ENCODE measurements at places on chromosomes 6 and 20.

- no peak for DNase-seq
Observed at GRCh38 chr6:87742106-87742505, 40.1 kb upstream of the AKIRIN2 start.

DNA sequence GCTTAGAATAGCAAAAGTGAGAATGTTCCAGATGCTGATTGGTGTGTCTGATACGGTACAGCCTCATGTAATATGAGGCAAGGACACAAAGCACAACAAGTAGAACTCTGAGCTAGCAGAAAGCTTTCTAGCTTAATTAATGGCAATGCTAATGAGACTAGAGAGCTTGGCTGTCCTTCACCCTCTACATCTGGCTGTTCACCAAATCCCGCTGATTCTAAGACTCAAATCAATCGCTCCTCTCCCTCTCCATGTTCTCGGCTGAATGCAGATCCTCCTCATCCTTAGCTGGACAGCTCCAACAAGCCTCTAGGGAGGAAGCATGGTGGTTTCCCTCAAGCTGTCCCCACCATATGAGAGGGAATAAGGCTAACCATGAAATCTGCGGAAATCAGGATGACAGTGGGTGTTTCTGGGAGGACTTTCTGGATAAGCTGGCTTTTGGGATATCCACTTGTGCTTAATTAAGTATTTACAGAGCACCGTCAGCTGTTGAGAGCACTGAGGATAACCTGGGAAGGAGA is 128.9 kb downstream of the FOXC1 start:
- no peak for DNase-seq

- DNase-seq = no peak
Observed at GRCh38 chr6:48037946-48038345, 73.1 kb downstream of the PTCHD4 start.

DNA sequence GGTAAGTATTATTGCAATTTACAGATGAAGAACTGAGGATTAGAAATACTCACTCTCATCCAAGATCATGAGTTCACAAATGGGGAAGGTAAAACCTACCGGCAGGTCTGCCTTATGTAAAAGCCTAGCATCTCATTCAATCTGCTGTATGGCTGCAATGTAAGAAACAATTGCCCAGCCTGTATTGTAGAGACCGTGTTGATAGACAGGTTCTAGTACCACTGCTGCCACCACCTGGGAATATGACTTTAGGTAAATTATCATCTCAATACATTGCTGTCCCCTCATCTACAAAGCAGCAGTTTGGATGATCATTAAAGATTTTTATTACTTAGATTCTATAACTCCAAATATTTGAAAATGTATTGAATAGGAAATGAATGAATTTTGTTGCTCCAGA is 23.3 kb upstream of the ARHGAP18 start:
- DNase-seq = no peak

DNA sequence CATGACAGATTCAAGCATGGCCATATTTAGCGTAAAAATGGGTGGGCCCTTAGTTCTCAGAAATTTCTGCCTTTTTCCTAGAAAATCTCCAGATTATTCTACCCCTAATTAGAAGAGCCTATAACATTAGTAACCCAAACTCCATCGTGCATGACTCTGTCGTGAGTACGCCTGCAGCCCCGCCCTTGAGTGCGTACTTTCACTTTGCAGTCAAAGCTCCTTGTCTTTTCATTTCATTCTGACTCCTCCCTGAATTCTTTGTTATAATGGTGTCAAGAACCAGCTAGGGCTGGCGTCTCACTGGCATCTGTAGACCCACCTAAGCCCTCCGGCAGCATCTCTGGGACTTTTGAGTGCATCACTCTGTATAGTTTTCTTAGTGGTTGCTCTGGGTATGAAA is 61.7 kb upstream of the NOX3 start:
- DNase-seq = no peak

GRCh38 chr20:10501402-10501801 is 66.3 kb downstream of the SLX4IP start:
- DNase-seq = no peak

- DNase-seq = no peak
Observed at GRCh38 chr20:10788877-10789276, 115.1 kb upstream of the JAG1 start.

GRCh38 chr6:36616893-36617521 is 22.8 kb downstream of the SRSF3 start:
- DNase-seq = peak; percentile 23

GRCh38 chr20:8647961-8648441 is 420.9 kb upstream of the PLCB4 start:
- DNase-seq = no peak

GRCh38 chr20:48970681-48971365 is 49.3 kb downstream of the ARFGEF2 start:
- DNase-seq = no peak

DNA sequence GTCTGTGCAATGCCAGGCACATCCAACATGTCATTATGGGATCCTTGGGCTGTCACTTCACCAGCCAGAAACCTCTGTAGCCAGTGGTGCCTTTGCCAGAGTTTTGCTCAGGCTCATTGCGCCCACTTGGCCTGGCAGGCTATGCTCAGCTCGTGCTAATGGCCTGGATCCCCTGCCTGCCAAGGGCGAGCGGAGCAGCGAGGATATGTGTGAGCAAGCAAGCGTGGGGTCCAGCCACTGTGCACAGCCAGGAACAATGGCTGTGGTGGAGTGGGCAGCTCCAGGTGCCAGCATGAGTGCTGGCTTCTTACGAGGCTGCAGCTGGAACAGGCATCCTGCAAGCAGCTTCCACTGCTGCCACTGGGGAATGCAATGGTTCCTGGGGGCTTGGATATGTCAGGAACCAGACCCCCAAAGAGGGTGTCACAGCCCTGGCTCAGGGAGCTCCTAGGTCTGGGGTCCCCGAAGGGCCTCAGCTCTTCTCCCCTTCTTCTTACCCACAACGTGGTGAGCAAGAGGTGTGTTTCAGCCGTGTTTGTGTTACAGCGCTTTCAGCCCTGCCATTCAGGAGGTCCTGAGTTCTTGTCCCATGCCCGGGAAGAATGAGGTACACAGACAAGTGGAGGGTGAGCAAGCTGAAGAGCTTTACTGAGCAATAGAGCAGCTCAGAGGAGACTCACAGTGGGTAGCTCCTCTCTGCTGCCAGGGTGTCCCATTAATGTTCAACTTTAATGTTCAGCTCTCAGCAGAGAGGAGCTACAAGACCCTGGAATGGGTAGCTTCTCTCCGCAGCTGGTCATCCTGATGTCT is 22.3 kb upstream of the TOP1 start:
- DNase-seq = no peak

DNA sequence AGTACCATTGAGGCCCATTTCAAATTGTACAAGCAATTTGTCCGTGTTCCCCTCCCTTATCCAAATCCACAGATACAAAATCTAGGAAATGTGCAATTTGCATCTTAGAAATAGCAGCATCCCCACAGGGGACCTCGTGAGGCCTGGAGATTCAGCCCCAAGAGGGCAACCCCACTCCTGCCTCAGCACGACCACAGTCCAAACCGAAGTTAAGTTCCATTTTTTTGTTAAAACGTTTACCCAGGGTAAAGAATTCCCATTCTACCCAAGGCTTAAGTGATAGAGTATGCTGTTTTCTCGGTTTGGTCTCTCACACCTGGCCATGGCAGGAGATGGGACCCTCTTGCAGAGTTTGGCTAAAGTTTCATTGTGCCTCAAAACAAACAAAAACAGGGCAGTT is 41.2 kb downstream of the PLCG1 start:
- DNase-seq = no peak

GRCh38 chr6:47734831-47735481 is 36.6 kb downstream of the ADGRF4 start:
- DNase-seq = no peak

DNA sequence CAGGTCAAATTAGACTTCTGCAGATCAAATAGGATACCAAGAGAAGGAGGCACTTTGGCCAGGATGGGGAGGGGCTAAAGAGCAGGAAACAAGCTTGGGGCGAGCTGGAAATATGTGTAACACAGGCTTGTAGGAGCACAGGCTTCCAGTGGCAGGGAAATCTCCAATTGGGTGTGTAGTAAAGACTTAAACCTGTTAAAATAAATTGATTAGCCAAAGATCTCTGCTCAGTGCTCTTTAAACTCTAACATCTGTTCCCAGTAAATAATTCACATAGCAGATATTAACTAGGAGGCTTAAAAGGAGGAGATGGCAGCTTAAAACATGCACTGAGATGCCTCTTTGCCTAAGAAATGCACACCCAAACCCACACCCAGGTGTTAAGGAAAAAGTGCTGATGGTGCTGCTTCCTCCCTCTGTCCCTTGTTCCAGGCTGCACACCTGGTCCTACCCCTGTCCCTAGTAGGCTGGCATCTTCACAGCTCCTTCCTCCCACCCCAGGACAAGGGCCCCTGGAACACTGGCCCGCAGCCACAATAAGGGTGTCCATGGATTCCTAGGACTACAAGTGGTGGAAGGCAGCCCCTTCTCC is 93.5 kb upstream of the MLN start:
- no peak for DNase-seq

GRCh38 chr6:30888816-30889495 is 4.6 kb downstream of the DDR1 start:
- no peak for DNase-seq

GRCh38 chr6:61867635-61868034 is 418.4 kb downstream of the KHDRBS2 start:
- DNase-seq = no peak

DNA sequence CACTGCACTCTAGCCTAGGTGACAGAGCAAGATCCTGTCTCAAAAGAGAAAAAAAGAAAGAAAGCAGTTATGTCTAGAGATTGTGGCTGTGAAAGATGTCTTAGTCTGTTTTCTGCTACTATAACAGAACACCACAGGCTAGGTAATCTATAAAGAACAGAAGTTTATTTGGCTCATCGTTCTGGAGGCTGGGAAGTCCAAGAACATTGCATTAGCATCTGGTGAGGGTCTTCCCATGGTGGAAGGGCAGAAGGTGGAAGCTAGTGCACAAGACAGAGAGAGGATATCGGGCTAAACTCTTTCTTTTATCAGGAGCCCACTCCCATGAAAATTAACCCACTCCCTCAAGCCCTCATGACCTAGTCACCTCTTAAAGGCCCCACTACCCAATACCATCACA is 16.2 kb upstream of the RALY start:
- DNase-seq = no peak

GRCh38 chr20:32350421-32350820 is 7.7 kb upstream of the ASXL1 start:
- no peak for DNase-seq

DNA sequence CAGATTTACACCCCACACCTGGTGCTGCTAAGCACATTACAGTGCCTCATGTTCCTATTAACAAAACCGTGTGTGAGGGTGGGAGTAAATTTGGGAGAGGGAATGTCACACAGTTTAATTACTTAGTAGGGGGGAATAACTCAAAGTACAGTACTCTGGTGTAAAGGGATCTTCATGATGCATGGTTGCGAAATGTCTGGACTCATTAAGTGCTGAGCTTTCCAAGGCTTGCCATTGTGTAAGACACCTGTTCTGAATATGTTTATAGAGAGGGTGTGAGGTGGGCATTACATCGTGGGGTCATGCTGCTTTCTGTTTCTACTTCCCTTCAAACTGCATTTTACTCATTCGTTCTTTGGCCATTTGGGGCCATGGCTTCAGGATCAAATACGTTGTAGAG is 181.2 kb downstream of the ADGRG6 start:
- no peak for DNase-seq

DNA sequence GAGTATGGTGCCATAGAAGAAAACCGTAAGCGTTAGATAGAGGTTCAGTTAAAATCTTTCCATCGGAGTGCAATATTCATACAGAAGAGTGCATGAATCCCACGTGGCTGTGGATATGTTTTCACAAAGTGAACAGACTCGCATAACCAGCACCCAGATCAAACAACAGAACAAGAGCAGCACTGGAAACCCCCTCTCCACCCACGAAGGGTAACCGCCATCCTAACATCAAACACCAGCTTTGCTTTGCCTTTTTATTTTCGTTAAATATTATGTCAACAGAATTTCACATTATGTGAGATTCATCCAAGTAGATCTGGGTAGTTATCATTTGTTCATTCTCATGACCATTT is 4.7 kb downstream of the GTSF1L start:
- no peak for DNase-seq

- DNase-seq = no peak
Observed at GRCh38 chr20:23336476-23336875, 14.1 kb upstream of the NXT1 start.

DNA sequence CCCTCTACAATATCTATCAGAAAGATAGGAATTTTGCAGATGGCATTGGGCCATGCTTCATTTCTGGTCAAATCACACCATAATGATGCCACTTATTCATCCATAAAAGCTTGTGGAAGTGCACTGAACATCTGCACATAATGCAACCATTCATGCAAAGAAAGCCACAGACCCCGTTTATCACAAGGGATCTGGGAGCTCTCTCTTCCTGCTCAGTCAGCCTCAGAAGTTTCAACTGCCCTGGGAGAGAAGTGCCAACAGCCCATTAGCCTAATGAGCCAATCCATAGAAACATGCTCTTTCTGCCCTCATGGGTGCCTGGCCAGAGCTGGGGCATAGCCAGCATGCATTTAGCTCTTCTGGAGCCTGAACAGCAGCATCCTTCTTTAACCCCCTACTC is 85.8 kb downstream of the SLC35F1 start:
- DNase-seq = no peak

DNA sequence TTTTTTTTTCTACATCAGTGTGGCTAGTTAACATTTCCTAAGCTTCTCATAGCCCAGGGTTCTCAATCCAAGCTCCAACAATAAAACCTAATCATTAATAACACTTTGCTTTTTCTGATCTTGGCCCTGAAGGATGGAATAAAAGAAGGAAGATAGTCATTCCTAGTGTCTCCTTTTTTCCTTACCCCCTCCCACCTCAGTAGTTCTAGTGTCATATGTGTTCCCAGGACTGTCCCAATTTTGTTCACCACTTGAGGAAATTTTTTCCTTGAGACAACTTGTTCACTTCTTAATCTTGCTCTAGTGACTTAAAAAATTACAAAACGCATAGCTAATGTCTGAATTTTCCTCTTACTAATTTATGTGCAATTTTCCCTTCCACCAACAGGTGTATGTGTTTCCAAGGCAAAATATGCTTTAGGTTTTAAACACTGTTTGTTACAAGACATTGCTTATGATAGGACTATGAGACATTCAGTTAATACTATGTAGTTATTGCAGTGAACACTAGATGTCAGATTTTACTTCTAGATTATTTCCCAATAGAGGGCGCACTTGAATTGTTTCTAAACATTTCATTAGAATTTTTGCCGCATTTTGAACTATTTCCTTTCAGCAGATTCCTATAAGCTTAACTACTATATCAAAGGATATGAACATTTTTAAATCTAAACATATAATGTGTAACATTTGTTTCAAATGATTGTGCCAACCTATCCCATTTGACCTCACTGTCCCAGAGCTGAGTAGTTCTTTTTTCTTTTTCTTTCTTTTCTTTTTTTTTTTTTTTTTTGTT is 18.5 kb upstream of the C6orf141 start:
- DNase-seq = peak; percentile 55

- DNase-seq = no peak
Observed at GRCh38 chr20:20612251-20612650, 100.2 kb downstream of the RALGAPA2 start.

DNA sequence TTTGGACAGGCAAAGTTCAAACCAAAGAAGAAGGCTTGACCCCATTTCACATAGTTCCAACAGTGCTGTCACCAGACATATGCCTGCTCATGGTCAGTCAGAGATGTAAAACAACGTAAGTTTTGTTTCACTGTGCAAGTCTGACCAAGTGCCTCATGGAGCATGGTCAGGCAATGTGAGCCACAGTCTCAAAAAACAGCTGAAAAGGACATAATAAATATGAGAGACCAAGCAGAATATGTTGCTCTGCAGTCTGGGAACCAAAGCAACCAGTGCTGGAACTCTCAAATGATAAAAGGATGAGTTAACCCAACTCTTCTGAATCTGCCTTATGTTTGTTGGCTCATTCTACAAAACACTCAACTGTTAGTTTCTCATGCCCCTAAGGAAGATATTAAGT is 39.9 kb upstream of the DST start:
- no peak for DNase-seq
